ENCODE measurements at places on chromosomes 7 and 10.
A peak's percentile ranks its signal among the peaks of the same experiment; 100 is the strongest.

DNA sequence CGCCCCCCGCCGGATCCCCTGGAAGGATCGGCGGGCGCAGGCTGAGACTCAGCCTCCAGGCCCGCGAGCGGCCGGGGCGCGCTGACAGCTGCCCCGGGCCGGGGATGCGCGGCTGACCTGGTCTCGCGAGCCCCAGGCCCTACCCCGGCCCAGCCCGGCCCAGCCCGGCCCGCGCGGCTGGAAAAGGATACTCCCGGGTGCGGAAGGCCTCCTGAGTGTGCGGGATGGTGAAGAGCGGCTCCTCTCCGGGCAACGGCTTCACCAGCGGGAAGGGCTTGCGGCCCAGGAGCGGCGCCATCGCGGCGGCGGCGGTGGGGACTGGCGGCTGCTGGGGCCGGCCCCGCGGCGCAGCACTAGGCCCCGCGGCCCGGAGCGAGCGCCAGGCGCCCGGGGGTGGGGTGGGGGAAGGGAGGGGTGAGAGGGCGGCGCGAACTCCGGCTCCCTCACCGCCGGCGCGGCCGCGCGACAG is 423 bp downstream of the BAZ1B start:
- DNase-seq = no peak

DNA sequence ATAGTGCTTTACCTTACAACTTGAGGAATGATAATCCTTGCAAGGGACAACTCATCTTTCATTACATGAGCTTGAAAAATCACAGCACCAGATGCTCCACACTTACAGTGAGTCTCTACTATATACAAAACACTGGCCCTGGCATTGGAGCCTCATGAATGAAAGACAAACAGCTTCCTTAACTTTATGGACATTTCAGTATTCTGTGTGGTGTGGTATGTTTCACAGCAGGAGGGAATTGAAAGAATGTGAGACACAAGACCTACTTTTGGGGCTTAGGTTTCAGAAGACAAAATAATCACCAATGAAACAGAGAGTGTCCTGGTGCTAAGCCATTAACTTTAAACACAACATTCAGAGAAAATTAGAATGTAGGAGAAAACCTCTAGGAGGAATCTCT is 1249.6 kb downstream of the XPNPEP1 start:
- DNase-seq = no peak

DNA sequence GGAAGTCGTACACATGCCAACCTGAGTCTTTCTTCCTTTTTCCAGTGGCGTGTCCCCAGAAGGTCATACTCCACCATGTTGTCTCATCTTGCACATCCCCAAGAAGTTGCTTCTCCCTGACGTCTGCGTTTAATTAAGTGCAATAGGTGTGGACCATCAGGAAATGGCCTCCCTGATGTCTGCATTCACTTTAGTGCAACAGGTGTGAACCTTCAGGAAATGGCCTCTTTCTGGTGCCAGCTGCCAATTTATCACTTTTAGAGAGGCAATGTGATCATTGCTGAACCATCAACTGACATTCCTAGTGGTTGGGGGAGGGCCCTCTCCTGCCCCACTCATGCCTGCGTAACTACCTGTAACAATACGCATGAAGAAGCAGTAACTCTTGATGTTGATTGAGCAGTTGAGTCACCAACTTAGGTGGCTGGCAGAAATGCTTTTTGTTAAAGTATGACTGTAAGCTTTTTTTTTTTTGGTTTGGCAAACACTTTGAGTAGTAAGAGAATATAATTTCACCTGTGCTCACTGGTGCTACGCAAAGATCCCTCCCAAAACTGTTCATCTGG is 25.8 kb downstream of the SCIN start:
- DNase-seq = no peak

DNA sequence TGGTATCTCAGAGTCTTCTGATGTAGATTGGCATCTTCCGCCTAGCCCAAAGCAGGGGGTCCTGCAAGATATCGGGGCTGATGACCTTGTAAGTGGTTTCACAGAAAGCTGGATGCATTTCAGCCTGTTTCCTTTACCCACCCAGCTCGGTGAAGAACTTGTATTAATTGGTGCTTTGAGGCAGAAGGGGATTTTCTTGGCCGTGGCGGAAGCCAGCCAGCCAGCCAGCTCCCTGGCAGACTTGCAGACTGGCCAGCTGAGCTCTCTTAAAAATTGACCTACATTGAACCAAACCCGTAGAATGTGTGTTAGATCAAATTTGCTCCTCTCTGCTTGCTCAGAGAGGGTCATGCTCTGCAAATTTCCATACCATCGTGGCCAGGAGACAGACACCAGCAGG is 218.4 kb downstream of the ADAM12 start:
- DNase-seq = no peak

DNA sequence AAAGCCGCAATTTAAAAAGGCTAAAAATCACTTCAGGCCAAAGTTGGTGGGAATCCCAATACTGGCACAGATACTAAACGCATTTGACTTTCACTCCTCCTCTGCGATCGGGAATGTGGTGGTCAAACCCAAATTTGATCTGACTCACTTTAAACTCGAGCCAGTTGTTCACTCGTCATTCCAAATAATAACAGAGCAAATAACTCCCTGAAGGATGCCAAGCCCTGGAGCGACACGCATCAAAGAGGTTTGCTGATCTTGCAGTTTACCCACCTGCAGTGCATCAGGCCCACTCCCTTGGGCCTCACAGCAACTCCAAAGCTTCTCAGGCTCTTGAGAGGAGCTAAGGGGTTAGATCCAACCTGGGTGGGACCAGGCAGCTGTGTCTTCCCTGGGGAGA is 12.2 kb downstream of the PTN start:
- DNase-seq = no peak

GRCh38 chr10:122306282-122306681 is 35.2 kb downstream of the BTBD16 start:
- DNase-seq = no peak

GRCh38 chr10:94366382-94366781 is 3.6 kb upstream of the NOC3L start:
- DNase-seq = no peak

- peak; percentile 37 for DNase-seq
These were observed 150.5 kb upstream of the VKORC1L1 start for GRCh38 chr7:65722361-65722792.

DNA sequence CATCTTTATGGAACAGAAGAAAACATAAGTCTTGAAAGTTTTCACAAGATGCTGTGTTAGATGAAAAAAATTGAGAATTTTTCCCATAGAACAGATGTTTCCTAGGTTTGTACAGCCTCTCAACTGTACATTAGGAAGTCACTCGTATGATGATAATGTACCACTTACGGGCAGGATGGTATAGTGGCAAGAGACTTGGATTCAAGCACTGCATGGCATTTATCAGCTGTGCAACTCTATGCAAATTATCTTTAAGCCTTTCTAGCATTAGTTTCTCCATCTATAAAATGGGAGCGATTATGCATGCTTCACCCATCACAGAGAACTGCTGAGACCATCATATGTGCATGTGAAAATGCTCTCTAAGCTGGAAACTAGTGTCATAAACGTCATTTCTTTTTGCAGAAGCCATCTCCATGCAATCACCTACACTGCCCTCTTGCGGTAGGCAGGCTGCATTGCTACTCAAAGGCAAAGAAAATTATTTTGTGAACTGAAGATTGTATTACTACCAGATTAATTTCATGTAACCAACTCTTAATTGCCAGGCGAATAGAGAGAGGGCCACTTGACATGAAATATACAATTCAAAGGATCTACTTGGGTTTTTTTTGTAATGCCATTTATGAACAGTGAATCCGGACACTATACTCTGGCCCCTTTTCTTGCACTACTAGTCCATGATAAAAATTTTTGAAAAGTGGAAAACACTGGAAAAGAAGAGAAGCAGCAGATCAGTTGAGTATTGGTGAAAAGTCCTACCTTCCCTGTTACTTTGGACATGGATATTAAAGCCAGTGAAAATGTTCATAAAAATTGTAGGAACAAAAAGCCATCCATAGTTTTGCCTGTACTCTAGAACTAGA is 102.3 kb downstream of the JAZF1 start:
- DNase-seq = peak; percentile 58
